ENCODE measurements at places on chromosomes 2 and 18.
A peak's percentile ranks its signal among the peaks of the same experiment; 100 is the strongest.

DNA sequence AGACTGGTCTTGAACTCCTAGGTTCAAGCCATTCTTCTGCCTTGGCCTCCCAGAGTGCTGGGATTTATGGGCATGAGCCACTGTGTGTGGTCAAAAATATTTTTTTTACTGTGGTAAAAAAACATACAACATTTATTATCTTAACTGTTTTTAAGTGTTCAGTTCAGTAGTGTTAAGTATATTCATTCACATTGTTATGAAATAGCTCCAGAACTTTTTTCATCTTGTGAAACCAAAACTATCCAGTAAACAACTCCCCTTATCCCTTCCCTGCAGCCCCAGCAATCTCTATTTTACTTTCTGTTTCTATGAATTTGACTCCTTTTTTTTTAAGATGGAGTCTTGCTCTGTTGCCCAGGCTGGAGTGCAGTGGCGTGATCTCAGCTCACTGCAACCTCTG, 9.3 kb downstream of the RMC1 start:
- DNase-seq = no peak

DNA sequence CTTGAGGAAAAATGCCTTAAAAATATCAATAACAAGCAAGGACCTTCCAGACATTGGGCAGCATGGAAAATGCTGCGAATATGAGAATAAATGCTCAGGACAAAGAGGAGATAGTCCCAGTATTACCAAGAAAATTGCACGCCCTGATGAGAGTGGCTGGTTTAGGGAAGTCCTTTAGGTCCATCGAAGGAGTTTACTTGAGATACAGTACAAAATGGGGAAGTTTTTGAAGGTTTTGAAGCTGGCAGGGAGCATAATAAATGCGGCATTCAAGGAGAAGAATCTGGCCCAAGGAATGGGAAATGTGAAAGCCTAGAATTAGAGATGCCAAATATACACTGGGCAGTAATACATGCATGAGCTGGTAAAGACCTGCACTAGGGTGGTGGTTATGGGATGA, 90.2 kb upstream of the SPATS2L start:
- no peak for DNase-seq

DNA sequence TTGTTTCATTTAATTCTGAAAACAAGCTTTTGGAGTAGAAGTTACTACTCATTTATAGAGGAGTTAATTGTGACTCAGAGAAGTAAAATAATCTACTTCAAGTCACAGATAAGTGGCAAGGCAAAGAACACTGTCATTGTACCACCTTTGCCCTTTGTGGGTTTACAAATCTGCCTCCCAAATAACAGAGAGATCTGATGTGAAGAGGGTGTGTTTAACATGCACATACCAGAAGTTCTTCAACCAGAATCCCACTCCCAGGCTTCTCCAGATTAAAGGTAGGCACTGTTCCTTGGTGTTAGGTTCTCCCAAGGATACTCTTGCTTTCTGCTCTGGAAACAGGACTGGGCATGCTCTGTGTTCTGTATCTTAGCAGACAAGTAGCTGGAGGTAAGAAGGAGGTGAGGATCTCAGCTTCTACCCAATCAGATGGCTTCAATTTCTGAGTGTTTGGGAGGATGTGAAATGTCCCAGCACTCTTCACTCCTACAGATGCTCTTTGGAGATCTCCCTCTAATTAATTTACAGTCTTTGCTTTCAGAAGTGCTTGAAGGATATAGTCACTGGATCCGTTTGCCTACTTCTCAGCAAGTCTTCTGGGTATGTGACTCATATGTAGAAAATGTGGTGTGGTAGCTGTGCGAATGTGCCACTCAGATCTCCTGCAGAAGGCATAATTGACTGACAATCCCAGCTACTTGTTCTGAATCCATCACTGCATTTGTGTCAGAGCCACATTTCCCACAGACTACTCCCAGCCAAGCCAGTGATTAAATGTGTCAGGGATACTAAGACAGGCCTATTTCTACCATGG, 111.1 kb downstream of the KLHL14 start:
- no peak for DNase-seq

DNA sequence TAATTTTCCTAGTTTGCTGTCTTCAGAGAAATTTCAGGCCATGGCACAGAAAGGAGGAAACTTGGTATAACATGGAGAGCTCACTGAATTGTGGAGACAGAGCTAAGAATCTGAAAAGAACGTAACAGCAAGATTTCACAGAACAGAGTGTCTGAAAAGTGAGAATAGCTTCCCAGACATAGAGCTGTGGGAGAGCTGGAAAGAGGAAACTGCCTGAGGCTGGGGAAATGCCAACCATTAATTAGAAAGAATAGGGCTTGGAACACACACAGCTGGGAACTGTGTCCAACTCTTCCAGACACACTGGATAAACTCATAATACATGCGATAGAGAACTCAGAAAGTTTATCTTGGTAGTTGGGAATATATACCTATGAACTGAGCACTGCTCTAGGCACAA, 51.6 kb upstream of the KYNU start:
- DNase-seq = no peak

- no peak for DNase-seq
These were observed 36.8 kb downstream of the COL4A4 start for GRCh38 chr2:227127201-227127600.

GRCh38 chr2:132891498-132891897, 221.5 kb upstream of the LYPD1 start:
- DNase-seq = no peak

DNA sequence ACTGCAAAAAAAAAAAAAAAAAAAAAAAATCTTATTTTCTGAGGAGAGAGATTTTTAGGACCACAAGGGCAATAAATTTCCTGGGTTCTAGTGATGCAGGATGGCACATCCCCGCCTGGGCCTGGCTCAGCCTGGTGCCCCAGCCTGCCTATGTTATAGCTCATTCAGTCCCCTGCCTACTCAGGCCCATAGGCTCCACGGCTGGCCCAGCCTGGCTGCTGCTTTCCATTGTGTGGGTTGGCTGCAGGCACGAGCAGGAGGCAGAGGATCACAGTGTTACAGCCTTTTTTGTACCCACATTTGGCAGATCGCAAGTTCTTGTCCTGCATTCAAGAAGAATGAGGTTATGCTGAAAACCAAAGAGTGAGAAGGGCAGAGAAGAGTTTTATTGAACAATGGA, 2.8 kb upstream of the SULT6B1 start:
- no peak for DNase-seq

GRCh38 chr2:196702641-196703040, 63.1 kb downstream of the CCDC150 start:
- no peak for DNase-seq

GRCh38 chr18:50193796-50194630, 934 bp downstream of the MYO5B start:
- DNase-seq = peak; percentile 42

- no peak for DNase-seq
These were observed 12.4 kb downstream of the SH2D6 start for GRCh38 chr2:85430752-85431569.

DNA sequence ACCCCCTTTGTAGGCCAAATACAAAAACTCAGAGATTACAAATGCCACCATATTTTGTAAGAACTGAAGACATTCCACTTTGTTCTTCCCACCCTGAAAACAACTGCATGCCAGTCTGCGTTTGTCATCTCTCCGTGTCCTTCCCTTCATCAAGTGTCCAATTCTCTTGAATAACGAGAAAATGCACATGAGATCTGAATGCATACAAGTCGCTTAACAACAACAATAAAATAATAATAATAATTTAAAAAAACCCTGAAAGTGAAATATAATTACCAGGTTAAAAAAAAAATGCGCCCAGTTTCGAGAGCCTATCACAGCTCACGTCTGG, 2.0 kb upstream of the SETBP1 start:
- DNase-seq = no peak

GRCh38 chr2:100290718-100291151, 31.6 kb downstream of the LONRF2 start:
- DNase-seq = no peak

DNA sequence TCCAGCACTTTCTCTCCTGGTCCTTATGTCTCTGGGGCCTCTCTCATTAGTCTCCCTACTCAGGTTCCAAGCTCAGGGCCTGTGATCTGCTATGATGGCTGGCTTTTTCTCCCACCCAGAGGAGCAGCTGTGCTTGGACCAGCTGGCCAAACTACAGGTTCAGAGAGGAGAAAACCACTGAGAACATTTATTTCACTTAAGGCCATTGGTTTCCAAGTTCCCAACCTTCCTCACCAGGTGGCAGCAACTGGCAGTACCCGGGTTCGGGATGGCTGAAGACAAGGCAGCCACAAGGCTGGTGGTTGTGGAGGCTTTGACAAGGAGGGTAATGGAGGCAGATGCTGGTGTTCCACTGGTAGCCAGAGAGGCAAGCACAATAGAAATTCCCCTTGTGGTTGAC, 29.9 kb upstream of the SELENOI start:
- peak; percentile 70 for DNase-seq

GRCh38 chr2:85318222-85319074, 9.3 kb downstream of the TGOLN2 start:
- no peak for DNase-seq

DNA sequence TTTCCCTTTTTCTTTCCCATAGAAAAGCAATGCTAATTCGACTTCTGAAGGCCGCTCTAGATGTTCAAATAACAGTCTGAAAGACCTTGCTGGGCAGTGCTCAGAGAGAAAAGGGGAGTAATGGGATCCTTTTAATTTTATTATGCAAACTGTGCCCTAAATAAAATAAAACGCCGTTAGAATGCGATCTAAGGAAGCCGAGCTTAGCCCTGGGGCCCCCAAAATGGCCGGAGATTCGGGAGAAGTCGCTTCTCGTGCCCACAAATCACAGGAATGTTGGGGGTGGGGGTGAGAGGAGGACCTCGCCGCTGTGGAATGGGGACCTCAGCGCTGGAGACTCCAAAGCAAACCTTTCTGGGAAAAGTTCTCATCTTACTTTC, 8.4 kb upstream of the POU3F3 start:
- DNase-seq = no peak

- no peak for DNase-seq
These were observed 6.7 kb downstream of the CHMP3 start for GRCh38 chr2:86556508-86556907.

GRCh38 chr2:157777427-157777826, 98.7 kb downstream of the ACVR1 start:
- peak; percentile 45 for DNase-seq

- no peak for DNase-seq
These were observed 55.7 kb downstream of the TCF7L1 start for GRCh38 chr2:85188852-85189251.

- no peak for DNase-seq
These were observed 25.4 kb upstream of the NRP2 start for GRCh38 chr2:205656941-205657340.

DNA sequence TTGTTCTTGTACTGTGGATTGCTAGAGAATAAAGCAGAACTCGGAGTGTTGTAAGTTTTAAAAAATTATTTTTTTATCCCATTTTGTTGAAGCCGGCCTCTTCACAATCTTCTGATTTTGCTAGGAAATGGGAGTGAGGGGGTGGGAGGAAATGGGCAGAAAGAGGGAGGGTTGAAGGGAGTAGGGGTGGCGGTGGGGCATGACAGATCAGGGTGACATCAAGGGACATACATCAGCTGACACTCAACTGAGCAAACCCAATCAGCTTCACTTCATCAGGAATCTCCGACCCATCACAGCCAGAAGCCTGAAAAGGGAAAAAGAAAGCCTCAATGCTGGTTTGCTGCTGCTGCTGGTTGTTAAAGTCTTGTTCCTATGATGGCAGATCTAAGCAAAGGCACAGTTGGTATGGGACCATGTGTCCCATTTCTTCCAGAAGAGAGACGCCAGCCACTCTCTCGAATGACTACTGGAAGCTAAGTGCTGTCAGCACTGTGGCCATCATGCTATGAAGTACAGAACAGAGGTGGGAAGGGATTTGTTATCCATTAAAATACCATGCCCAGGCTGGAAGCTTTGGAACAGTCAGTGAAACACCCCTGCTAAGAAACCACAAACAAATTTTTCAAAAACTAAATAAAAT, 292.0 kb downstream of the STK39 start:
- no peak for DNase-seq

- DNase-seq = no peak
These were observed 1748.4 kb upstream of the CELF4 start for GRCh38 chr18:39313992-39314391.

GRCh38 chr2:123163398-123163797, 861.7 kb upstream of the CNTNAP5 start:
- DNase-seq = no peak

- DNase-seq = no peak
These were observed 52.0 kb upstream of the RTN4 start for GRCh38 chr2:55102056-55102812.

DNA sequence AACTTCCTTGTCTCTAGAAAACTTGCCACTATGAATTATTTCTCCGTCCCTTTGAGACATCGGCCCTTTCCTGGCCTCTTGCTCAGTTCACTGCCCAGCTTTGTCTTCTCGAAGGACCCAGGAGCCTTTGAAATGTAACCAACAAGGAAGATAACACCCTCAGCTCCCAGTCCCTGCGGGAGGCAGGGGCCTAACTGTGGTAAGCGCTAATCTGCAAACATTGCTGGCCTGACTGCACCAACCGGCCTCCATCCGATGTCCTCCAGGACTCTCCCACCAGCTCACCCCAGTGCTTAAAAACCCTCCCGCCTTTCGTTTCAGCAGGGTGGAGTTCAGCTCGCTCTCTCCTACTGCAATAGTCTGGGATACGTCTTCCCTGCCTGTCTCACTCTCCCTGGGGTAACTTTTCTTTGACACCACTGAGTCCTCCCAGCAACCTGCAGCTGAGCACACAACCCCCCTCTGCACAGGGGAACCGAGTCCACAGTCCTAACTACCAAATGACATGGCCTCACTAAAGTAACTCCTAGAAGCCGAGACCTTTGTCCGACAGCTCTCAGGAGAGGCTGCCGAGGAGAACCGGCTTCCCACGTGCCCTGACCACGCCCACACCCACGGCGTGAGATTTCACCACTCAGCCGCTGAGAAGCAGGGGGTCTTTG, 76.1 kb downstream of the MBP start:
- no peak for DNase-seq

DNA sequence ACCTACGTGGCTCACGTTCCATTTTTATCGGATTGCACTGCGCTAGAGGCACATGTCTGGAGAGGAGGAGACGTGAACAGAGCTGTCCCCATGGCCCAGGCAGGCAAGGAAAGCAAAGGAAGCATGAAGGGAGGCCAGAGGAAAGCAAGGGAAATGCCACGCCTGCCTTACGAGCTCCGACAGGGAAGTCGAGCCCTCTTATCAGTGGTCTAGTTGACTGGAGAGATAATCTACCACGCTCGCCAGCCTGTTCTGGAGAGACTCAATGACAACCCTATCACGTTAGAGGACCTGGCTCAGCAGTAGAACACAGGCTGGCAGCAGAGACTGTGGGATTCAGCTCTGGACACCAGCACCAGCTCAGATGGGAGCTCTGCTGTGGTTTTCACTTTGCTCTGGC, 202.6 kb upstream of the ID2 start:
- no peak for DNase-seq

- DNase-seq = no peak
These were observed 85.7 kb upstream of the UNC80 start for GRCh38 chr2:209685963-209686362.

DNA sequence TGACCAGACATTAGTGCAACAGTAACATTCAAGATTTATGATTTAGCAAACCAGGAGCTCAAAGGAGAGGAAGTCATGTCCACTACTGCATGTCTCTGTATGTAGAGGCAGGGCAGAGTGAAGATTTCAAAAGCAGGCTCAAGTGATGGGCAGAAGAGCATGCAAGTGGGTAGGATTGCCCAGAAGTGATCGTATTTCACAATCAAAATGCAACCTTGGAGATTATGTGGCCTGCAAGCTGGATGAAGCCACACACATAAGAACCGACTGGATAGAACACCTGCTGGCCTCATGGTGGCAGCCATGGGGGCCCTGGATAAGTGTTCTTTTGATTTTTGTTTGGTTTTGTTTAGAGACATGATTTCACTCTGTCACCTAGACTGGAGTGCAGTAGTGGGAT, 286.8 kb upstream of the RAB12 start:
- DNase-seq = no peak

- DNase-seq = no peak
These were observed 335.6 kb downstream of the CYRIA start for GRCh38 chr2:16330012-16330411.

Measured in MM.1S (cell line).